ENCODE measurements at places on chromosomes 6 and 20.

- no peak for DNase-seq
Measured at GRCh38 chr6:12325872-12326271, 35.7 kb downstream of the EDN1 start.

- DNase-seq, result no peak
Measured at GRCh38 chr20:8535403-8536261, 403.6 kb downstream of the PLCB1 start.

- DNase-seq, result no peak
Measured at GRCh38 chr20:63963348-63963741, 6.4 kb downstream of the ZNF512B start.

GRCh38 chr20:52684905-52685304 lies 287.3 kb upstream of the TSHZ2 start:
- no peak for DNase-seq

DNA sequence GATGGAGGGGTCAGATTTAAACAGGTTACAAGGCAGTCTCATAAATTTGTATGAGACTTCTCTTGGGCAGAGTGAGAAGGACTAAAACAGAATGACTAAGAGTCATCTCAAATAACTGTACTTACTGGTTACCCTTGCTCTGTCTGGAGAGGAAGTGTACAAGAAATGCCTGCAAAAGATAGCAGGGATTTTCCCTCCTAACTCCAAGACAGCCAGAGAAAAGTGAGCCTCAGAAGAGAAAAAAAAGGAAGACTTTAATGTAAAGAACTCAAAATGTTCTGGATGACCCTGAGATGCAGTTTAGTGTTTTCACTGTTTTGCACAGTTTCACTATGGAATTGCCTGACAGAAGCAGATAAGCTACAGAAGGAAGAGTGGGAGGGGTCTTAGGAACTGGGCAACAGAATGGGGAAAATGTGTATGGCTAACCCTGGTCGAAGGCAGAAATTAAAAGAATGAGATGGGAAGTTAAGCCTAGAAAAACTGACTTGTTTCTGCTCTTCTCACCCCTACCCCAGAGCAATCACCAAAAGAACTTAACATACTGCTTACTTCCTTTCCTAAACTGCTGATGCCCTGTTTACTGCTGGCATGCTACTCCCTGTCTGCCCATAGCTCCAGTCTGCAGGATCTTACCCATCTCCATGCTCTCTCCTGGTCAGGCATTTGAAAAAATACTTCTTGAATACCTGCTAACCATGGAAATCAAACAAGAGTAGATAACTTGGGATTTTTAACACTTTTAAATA lies 98.1 kb upstream of the MARCKS start:
- no peak for DNase-seq

- no peak for DNase-seq
Measured at GRCh38 chr20:51495921-51496545, 46.5 kb downstream of the NFATC2 start.

DNA sequence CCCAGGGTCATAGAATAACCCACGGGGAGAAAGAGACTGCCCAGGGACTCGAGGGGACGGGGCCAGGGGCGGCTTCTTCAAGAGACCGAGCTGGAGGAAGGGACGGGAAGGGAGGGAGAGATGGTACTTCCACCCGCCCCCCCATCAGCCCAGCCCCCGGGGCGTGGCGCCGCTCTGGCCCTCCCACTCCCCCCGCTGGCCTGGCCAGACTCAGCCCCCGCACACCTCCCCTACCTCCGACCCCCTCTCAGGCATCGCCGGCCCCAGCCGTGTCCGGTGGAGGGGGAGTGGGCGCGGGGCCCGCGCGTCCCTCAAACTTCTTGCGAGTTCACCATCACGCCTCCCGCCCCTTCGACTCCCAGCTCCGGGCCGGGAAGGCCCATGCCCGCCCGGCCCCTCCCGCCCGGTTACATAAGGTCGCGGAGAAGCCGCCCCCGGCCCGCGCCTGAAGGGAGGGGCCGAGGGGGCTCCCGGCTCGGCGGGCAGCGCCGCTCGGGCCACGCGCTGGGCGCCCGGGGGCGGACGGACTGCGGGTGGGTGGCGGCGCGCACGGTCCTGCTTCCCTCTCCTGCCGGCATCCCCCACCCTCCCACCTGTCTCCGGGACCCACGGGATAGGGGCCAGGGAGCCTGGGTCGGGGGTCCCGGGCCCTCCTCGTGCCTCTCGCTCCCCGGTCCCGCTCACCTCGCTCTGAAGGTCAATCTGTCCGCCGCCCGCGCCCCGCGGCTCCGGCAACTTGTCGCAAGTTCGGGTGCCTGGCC lies 562 bp downstream of the TFEB start:
- no peak for DNase-seq

DNA sequence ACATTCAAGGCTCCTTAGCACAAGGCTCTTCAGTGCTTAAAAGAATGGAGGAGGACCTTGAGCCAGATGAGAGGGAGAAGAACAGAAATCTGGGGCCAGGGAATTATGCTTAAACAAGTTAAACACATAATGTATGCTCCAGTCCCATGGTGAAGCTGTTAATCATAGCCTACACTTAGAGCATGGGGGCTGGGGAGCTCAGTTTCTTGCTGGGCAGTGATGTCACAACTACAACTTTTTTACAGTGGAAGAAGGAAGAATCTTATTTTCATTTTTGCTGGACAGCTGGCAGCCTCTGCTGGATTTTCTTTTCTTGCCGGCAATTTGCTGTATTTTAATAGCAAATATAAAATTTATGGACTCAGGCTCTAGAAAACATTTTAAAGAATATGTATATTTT lies 432.5 kb downstream of the CD109 start:
- DNase-seq, result no peak

GRCh38 chr6:170107606-170108222 lies 183.2 kb downstream of the DLL1 start:
- no peak for DNase-seq

- no peak for DNase-seq
Measured at GRCh38 chr20:64090165-64090564, 6.0 kb upstream of the LKAAEAR1 start.

DNA sequence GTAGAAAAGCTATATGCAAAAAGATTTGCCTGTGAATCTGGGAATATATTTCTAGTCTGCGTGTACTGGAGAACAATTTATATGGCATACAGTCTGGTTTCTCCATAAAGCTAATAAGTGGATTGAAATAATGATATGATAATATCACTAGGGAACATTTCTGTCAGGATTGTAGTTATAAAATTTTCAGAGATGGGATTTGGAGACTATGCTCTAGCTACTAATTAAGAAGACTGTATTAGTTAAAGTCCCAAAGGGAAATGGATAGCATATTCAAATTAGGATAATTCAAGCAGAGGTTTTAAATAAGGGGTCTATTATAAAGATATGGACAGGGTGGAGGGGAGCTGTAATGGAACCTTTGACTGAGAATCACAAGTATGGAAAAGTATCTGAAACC lies 7.2 kb upstream of the STX11 start:
- no peak for DNase-seq

GRCh38 chr6:9161731-9162130 lies 726.4 kb upstream of the SLC35B3 start:
- no peak for DNase-seq

DNA sequence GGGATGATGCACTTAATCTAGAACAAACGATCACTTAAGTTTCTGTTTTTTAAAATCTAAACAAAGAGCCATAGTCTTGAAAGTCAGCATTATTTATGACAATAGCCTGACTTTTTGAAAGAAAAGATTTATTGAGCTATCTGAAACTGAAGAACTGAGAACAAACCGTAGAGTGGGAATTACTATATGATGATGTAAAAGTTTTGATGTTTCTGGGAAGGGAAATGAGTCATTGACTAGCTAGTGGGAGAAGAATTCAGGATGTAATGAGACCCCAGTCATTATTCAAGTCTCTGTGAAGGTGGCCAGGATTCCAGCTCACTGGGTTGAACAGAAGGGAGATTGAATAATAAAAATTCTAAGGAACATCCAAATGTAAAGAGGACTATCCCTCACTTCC lies 83.4 kb upstream of the FABP7 start:
- no peak for DNase-seq

- no peak for DNase-seq
Measured at GRCh38 chr6:106849120-106849519, 125.4 kb downstream of the CD24 start.

GRCh38 chr6:131923356-131923755 lies 27.8 kb downstream of the CCN2 start:
- DNase-seq, result peak; percentile 33

DNA sequence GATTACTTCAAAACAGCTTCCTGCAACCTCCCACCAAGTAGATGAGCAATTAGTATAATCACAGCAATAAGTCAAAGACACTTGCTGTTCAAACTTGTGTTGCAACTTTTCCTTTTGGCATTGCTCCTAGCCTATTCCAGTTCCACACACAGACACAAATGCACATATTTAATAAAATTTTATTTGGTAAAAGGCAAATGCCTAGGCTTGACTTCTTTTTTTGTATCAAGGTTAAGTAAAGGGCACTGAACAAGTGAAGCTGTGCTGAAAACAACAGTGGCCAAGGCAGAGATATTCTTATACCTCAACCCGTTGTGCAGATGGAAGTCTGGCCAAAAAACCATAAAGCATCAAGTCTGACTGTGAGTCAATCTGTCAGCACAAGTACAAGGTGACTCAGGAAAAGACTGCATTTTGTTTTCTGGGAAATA lies 708.4 kb upstream of the CITED2 start:
- DNase-seq, result no peak

DNA sequence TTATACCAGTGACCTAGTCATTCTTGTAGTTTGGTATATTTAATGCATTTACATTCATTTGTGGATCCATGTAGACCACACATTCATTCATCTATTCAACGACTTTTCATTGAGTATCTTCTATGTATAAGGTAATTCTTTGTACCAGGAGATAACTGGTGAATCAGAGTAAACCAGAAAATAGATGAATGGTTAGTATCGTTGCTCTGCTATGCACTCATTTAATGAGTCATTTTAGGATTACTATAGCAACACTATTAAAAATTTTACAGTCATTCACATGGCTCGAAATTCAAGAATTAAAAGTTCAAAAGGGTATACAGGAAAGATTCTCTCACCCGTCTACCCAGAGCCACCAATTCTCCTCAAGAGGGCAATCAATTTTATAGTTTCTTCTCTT lies 26.8 kb downstream of the DOK5 start:
- DNase-seq, result no peak

DNA sequence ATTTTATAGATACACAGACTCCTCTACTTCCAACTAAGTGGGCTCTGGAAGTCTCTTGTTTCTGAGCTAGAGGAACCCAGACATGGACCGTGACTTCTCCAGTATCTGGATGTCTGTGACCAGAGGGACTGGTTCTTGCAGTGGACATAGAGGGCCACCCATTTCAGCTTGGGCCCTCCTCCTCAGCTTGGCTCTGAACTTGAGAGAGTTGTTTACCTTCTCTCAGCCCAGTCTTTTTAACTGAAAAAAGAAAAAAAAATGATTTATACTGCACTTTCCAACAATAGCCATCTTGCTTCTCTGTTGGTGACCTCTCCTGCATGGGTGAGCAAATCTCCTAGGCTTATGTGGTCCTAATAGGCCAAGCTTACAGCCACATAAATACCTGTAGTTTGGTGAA lies 60.3 kb upstream of the TMEM181 start:
- DNase-seq, result no peak

DNA sequence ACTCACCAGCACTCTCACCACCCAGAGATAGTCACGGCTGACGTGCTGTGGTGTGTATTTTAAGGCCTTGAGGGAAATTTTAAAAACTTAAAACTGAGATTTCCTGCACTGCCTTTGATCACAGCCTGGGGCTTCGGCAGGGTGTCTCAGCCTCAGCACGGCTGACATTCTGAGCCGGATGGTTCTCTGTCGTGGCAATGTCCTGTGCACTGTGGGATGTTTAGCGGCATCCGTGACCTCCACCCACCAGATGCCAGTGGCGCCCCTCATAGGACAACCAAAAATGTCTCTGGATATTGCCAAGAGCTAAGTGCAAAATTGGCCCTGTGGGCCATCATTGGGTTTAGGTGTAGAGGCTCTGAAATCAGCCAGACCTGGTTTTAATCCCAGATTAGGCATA lies 142.2 kb upstream of the KCNG1 start:
- DNase-seq, result no peak

DNA sequence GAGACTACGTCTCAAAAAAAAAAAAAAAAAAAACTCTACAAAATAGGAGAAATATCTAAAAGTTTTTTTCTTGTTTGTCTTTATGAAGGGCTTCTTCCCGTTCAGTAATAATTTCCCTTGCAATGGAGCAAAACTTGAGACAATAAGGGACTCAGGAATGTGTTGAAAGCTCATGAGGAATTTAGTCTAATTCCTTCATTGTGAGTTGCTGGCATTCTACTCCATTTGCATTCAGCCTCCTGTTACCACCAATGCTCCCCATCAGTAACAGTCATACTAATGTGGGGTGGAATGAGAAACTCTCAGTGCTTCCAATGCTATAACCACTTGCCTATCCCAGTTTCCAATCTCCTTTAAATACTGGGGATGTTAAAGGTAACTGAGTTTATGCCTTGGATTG lies 576.7 kb upstream of the AGPAT4 start:
- no peak for DNase-seq

GRCh38 chr20:38939686-38940085 lies 13.5 kb downstream of the FAM83D start:
- DNase-seq, result no peak

GRCh38 chr6:17396256-17396655 lies 2.9 kb downstream of the CAP2 start:
- DNase-seq, result no peak

- DNase-seq, result no peak
Measured at GRCh38 chr6:146883640-146884531, 285.1 kb downstream of the ADGB start.

- DNase-seq, result no peak
Measured at GRCh38 chr20:227439-228105, 514 bp downstream of the DEFB129 start.

DNA sequence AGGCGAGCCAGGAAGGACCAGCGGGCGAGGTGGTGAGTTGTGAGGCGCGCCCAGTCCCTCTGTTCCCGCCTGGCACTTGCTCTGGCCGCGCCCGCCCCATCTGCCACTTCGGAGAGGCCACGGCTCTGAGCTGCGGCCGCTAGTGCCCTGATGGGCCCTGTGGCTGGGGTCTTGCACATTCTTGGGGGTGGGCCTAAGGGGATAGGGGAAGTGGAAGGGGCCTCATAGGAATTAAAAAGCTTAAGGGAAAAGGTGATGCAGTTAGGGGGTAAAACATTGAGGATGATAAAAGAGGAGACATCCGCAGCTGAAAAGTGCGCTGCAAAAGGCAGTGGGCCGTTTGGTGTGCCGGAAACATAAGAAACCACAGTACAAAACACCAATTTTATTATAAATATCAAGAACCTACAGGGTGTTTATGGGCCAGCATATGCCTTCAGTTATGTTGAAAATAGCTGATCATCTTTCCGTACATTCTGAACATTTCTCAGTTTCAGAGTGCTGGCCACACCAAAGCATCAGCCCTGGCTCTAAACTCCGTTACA lies 1.1 kb upstream of the PSMB8 start:
- DNase-seq, result no peak

Measured in GM12864 (cell line).